ENCODE measurements at places on chromosomes 16 and 17. TPM values are rescaled to one million over a fixed set of nuclear protein-coding genes. Genes with fewer than 3 reads are reported as not detected.

The KRTAP2-2 gene
- not detected for total RNA-seq

The TEKT3 gene
- not detected for total RNA-seq

The MC1R gene
- total RNA-seq, result 2.7 TPM

The ARHGDIG gene
- 12.3 TPM for total RNA-seq

The CRHR1 gene
- total RNA-seq, result not detected

The KRTAP1-5 gene
- total RNA-seq, result not detected

The KRT16 gene
- 0.63 TPM for total RNA-seq
